ENCODE measurements at places on chromosomes 6 and 20. TPM values are rescaled to one million over a fixed set of nuclear protein-coding genes. Genes with fewer than 3 reads are reported as not detected.

DNA sequence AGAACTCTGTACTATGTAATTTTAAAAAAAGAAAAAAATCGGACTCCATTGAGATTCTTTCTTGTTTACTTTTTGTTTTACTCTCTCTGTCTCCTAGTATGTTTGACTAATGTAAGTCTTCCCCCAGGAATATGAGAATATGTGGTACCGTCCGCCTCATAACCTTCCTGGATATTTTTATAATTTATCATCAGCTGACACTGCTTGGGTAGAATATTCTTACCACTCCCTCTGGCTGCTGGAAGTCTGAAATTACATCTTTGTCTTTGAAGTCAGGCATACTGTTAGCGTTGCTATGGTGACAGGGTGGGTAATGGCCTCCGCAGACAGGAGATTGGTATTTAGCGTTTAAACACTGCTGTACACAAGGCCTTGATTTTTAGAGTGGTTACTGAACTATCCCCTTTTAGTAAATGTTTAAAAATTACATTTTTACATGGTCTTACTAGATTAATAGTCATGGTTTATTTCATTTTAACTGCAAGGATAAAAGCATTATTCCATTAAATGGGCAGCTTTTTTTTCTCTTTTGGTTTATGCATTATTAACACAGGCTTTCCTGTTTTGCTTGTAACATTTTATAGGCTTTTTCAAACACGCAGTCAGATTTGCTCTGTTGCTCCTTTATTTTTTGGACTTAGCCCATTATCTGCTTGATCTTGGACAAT, 176.4 kb downstream of the ARID1B start:
- peak; percentile 43 for DNase-seq

DNA sequence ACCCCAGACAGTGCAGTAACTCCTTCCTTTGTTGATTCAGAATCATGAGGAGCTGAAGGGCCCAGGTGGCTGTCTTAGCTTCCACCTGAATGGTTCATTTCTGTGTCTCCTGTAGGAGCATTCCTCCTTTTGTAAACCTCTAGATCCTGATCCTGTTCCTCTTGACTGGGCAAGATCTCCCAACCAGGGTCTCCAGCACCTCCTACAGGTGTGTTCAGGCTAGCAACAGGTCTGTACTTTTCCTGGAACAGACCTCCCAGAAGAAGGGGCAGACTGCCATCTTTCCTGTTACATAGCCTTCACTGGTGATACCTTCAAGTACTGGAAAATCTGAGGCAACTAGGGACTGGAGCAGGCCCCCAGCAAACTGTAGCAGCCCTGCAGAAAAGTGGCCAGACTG, 35.2 kb downstream of the HLA-B start:
- DNase-seq = peak; percentile 18

CD164 gene
- polyA plus RNA-seq = 117 TPM

DNA sequence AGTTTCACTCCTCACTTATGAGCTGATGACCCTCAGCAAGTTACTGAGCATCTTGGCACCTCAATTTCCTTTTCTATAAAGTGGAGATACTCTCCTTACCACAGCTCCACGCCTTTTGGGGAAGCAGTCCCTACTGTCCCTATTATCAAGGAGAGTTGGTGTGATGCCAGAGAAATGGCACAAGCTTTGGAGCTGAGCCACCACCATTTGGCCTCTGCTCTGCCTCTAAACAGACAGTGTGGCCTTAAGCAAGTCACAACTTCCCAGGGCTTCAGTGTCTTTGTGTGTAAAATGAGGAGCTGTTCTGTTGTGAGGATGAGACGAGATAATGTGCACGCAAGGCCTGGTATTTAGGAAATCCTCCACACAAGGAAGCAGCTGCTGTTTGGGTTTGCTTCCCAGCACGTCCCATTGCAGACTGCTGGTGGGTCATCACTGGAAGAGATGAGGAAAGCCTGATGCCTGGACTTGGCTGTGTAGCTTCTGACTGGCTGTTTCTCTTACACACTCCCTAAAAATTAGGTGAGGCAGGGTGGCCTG, 18.5 kb downstream of the NSFL1C start:
- DNase-seq = no peak

CITED2 gene
- polyA plus RNA-seq = 34.8 TPM

GRCh38 chr6:167349631-167350274, 24.9 kb downstream of the TTLL2 start:
- DNase-seq = no peak

DNA sequence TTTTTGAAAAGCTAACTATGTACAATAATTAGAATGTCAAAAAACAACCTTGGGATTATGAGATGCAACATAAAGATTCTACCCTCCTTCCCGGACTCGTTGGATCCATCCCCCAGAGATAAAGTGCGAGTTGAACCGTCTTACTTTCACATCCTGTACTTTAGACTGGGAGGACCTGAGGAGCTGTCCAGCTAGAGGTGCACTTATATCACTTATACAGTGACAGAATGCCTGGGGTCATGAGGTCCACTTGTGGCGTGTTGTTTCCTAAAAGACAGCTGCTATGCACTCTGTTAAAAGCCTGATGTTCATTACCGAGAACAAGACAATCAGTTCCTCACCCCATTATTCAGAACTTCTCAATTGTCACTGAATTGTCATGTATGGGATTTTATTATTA, 2.1 kb downstream of the CDS2 start:
- DNase-seq = no peak

DNA sequence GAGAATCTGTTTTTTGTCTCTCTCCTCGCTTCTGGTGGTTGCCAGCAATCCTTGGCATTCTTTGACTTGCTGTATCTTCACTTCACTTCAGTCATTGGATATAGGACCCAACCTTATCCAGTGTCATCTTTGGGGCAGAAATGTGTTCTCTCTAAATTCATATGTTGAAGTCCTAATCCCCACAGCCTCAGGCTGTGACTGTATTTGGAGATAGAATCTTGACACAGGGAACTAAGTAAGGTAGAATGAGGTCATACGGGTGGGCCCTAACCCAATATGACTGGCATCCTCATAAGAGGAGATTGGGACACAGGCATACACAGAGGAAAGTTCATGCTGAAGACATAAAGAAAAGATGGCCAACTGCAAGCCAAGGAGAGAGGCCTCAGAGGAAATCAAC, 51.9 kb upstream of the TPD52L1 start:
- no peak for DNase-seq

DNA sequence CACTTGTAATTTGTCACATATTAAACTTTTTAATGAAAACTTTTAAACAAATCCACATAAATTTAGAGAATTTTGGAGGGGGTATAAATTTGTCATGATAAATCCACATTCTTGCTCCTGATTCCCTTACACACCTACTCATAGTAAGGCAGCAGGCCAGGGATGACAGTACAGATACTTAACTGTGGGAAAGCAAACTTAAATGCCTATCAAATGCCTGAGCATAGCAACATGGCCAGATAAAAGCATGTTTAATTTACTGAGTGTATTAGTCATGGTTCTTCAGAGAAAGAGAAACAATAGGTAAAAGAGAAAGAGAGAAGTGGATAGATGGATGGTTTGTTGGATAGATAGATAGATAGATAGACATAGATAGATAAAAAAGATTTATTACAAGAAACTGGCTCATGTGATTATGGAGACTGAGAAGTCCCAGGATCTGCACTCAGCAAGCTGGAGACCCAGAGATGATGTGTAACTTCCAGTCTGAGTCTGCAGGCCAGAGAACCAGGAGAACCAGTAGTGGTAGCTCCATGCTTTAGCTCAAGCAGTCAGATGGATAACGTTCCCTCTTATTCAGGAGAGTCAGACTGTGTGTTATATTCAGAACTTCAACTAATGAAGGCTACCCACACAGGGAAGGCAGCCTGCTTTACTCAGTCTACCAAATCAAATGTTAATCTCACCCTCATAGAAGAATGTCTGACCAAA, 15.9 kb upstream of the ADGRF1 start:
- no peak for DNase-seq

GRCh38 chr6:123802351-123802696, 1.3 kb upstream of the NKAIN2 start:
- DNase-seq = no peak

DNA sequence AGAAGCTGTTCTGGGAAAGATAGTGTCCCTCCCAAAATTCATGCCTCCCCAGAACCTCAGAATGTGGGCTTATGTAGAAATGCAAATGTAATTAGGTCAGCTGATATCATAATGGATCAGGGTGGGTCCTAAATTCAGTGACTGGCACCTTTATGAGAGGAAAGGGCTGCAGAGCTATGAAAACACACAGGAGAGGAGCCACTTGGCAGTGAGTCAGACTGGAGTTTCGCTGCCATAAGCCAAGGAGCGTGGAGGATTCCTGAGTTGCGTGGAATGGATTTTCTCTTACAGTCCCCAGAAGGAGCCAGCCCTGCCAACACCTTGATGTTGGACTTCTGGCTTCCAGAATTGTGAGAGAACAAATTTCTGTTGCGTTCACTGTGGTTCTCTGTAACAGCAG, 249.8 kb upstream of the PMEPA1 start:
- no peak for DNase-seq

DNA sequence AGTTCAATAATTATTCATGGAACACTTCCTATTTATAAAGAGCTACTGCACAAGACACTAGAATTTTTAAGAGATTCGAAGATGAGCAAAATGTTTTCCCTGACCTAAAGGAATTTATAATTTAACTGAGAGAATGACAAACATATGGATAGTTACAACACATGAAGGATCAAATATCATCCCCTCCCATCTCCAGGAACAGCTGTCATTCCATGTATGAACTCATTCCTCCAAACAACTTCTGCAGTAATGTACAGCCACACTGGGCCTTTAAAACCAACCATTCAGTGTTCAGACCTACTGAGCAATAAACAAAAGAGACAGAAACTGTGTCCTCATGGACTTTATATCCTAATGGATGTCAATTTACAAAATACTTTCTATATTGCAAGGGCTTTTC, 87.8 kb downstream of the KIF16B start:
- DNase-seq = no peak

GRCh38 chr6:4655196-4656025, 120.8 kb upstream of the CDYL start:
- DNase-seq = no peak

DNA sequence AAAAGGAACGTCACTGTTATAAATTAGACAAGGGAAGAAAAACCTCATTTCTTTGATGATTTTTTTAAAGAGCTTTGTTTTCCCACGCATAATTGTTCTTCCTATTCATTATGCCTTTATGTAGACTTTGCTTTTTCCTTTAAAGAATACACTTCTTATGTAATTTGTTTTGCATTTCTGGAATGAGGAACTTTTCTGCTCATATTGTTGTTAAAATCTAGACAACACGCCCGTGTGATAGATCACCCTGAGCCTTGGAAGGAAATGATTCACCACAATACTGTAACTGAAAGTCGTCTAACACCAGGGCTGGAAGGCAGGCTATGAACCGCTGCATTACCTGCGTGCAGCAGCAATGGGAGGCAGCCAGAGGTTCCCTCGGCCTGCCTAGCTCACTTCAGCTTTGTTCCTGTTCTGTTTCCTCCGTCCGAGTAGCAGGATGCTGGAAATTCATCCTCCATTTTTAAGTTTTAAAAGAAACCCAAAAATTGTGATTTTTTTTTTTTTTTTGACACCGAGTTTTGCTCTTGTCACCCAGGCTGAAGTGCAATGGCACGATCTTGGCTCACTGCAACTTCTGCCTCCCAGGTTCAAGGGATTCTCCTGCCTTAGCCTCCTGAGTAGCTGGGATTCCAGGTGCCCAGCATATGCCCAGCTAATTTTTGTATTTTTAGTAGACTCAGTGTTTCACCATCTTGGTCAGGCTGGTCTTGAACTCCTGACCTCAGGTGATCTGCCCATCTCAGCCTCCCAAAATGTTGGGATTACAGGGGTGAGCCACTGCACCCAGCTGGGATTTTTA, 49.6 kb upstream of the ZNF217 start:
- DNase-seq = peak; percentile 66

- no peak for DNase-seq
Observed at GRCh38 chr20:40606660-40607059, 82.4 kb downstream of the MAFB start.

ENPP1 gene
- 0.05 TPM for polyA plus RNA-seq

DNA sequence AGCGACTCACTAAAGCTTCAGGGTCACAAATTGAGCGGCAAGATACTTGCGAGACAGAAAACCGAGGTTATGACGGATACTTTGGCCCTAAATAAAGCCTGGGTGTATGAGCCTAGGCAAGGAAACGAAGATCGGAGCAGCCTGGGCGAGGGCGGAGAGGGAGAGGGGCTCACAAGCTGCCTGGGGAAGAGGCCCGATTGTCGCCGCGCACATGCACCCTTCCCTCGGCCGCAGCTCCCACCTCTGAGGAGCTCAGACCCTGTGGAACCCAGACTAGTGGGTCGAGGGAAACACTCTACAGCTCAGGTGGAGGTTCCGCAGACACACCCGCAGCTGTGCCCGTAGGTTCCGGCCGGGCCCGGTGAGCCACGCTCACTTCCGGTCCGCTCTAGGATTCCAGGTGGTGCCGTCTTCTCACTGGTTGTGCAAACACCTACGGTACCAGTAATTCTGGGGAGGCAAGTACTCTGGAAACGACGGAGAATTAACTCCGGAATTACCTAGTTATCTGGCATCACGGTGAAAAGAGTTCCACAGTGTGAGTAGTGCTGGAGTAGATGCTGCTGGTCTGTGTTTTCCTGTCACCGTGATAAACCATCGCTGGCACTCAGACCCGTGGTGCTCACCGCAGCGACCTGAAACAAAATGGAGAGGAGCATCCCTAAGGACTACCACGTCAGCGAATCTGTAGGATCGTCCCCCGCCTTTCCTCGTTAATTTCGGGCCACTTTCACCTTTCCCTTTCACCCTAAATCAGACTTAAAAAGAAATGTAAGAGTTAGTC, 61.5 kb downstream of the GPX5 start:
- no peak for DNase-seq

TPD52L2 gene
- 99.5 TPM for polyA plus RNA-seq

DNA sequence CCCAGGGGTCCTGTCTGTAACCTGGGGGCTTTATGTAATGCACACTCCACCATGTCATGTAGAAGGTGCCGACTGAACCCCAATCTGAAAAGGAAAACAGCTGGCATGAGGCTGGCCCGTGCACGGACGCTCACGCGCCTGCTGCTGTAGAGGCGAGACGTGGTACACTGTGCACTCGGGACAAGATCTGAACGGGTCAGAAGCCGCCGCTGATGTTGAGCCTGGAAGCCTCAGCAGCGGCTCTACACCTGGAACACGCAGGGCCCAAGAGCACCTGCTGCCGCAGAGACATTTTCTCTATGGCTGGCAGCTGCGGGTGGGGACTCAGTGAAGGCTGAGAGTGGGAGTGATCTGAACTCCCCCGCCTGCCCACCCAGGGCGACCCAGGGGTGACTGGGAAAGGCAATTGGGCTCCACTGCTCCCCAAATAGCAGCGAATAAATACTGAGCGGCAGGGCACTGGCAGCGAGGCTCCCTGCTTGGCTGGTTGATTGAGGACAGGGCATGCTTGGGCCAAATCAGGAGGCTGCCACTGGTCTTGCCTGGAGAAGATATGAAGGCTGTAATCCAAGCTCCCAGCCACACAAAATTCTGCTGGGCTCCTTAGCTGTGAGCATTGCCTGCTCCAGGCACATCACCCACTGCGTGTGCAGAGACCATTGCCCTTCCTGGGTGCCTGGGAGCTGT, 2.5 kb upstream of the OGFR start:
- no peak for DNase-seq

GRCh38 chr6:148448369-148449012, 105.9 kb downstream of the SASH1 start:
- no peak for DNase-seq

MROH8 gene
- 1.2 TPM for polyA plus RNA-seq

- DNase-seq = no peak
Observed at GRCh38 chr6:24026050-24026449, 100.0 kb upstream of the NRSN1 start.

LRRN4 gene
- polyA plus RNA-seq = not detected

- no peak for DNase-seq
Observed at GRCh38 chr6:35396991-35397390, 54.6 kb downstream of the PPARD start.

CST3 gene
- 110 TPM for polyA plus RNA-seq

ATXN1 gene
- polyA plus RNA-seq = 1.9 TPM

GRCh38 chr6:90162648-90163387, 133.8 kb downstream of the BACH2 start:
- no peak for DNase-seq
